ENCODE measurements at places on chromosomes 11 and 22. TPM values are rescaled to one million over a fixed set of nuclear protein-coding genes. Genes with fewer than 3 reads are reported as not detected.

GRCh38 chr11:44950031-44950624 is 555 bp downstream of the TP53I11 start:
- H3K4me1 ChIP-seq: peaks cover 22% of the 10 kb centered on the region

The CCDC82 gene
- total RNA-seq: 11.2 TPM

The CDC42EP2 gene
- 15.4 TPM for total RNA-seq

- no peaks in the 10 kb centered on the region for H3K36me3 ChIP-seq
- 0 out of 2 replicates have a peak, but pooled peaks cover 1% of the 10 kb centered on the region for H3K4me1 ChIP-seq
- no peak overlapping the region for H3K4me3 ChIP-seq
- no peak overlapping the region for H3K27ac ChIP-seq
These were observed 5.1 kb downstream of the VSIG10L2 start for GRCh38 chr11:125950696-125951651.

All from HCT116 (cell line).